ENCODE measurements at places on chromosomes 13 and 19.

- DNase-seq = no peak
Measured at GRCh38 chr13:73873940-73874830, 260.0 kb downstream of the KLF12 start.

- no peak for DNase-seq
Measured at GRCh38 chr19:38079926-38080380, 144.1 kb downstream of the DPF1 start.

DNA sequence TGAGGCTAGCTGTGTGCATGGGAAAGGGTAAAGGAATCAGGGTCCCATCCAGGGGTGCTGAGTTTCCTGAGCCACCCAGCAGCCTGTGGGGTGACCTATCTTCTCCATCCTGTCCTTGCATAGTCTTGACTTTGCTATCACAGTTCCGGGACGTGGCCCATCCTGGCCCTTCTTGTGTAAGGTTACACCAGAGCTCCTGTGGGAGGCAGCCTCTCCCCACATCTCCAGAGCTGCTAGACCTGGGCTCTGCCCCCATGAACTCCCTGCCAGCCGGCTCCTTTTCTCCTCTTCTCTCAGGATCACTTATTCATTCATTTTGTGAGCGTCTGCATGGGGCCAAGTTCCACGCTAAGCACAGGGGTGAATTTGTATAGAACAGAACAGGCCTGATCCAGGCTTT, 238.9 kb downstream of the TSHZ3 start:
- no peak for DNase-seq

- DNase-seq = no peak
Measured at GRCh38 chr13:69418319-69418718, 689.3 kb upstream of the ATXN8OS start.

GRCh38 chr13:30037306-30037705, 186.9 kb upstream of the UBL3 start:
- DNase-seq = no peak

Measured in globus pallidus (tissue), 1 donor.